Astrocyte (in vitro differentiated cells and primary cell): ENCODE measurements at places on chromosomes 1 and 21. TPM values are rescaled to one million over a fixed set of nuclear protein-coding genes. Genes with fewer than 3 reads are reported as not detected.

DNA sequence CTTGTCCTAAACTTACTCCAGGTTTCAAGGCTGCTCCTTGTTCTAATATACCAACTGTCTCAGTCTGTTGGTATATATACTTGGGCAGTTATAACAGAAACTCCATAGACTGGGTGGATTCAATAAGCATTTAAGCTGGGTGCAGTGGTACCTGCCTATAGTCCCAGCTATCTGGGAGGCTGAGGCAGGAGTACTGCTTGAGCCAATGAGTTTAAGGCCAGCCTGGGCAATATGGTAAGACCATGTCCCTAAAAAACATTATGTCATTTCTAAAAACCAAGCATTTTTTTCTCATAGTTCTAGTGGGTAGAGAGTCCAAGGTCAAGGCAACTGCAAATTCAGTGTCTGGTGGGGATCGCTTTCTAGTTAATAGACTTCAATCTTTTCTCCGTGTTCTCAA lies 17.4 kb upstream of the CR1L start:
- no peak for DNase-seq

GRCh38 chr21:25329227-25329825 lies 278.0 kb downstream of the MRPL39 start:
- peak; percentile 91 for DNase-seq

MAN1A2 gene
- 40.9 and 43.5 TPM in 2 replicates for total RNA-seq

GRCh38 chr1:207355060-207355459 lies 33.6 kb downstream of the CD55 start:
- no peak for DNase-seq

- DNase-seq: no peak
Measured at GRCh38 chr1:218852527-218852926, 321.2 kb upstream of the LYPLAL1 start.

DNA sequence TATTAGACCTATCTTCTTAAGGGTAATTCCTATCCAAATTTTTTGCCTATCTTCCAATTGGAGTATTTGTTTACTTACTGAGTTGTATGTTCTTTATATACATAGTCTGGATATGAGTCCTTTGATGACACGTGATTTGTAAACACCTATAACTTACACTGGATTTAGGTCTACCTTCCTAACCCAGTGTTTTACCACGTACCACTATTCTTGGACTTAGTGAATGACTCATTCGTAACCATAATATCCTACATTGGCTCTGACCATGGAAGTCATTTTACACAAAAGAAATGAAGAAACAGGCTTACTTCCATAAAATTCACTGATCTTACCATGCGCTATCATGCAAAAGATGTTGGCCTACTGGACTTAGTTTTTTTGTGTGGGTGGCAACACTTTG lies 23.9 kb upstream of the ZZZ3 start:
- DNase-seq: no peak

BRINP3 gene
- total RNA-seq: not detected in 2 replicates

DNA sequence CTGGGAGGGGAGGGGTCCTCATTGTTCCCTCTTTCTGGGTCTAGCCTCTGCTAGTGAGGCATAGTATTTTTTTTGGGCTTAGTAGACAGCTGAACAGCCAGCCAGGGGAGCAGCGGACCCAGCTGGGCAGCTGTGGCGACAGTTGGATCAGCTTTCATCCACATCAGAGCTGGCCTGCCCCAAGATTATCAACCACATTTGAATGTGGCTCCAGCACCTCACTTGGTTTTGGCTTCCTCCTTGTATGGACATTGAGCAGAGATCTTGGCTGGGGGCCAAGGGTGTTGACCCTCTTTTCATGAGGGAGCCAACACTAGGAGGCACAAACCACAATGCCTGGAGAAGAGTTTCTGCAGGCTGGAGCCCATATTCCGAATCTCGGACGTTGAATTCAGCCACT lies 25.0 kb downstream of the WNT4 start:
- DNase-seq: peak; percentile 16

PLEKHO1 gene
- 63.0 and 63.7 TPM in 2 replicates for total RNA-seq

LRRC39 gene
- 0.22 and 0.57 TPM in 2 replicates for total RNA-seq

THBS3 gene
- 153 and 162 TPM in 2 replicates for total RNA-seq

DNA sequence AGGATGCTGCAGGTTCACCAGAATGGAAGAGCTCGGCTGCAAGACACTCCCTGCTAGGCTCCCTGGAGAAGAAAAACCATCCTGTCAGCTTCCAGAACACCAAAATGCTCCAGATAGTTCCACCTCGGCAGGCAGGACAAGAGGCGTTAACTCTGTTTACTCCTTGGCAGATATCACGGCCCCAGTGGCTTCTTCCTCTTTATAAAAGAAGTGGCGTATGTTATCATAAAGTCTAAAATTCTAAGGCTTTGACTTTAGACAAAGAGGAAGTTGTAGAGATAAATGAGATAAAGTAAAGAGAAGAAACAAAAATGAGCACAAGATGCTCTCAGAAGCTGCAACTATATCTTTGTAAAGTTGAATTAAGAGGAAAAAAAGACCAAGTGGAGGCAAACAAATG lies 24.3 kb upstream of the MTF1 start:
- no peak for DNase-seq

- DNase-seq: peak; percentile 58
Measured at GRCh38 chr1:205440476-205441317, 15.1 kb downstream of the BLACAT1 start.

DNA sequence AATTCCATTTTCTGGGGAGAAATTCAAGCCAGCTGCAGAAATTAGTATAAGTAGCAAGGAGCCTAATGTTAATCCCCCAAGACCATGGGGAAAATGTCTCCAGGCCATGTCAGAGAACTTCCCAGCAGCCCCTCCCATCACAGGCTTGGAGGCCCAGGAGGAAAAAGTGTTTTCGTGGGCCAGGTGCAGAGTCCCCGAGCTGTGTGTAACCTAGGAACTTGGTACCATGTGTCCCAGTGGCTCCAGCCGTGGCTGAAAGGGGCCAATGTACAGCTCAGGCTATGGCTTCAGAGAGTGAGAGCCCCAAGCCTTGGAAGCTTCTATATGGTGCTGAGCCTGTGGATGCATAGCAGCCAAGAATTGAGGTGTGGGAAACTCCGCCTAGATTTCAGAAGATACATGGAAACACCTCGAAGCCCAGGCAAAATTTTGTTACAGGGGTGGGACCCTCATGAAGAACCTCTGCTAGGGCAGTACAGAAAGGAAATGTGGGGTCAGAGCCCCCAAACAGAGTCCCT lies 286.3 kb downstream of the MATN1 start:
- DNase-seq: no peak

GRCh38 chr1:190391582-190391981 lies 86.1 kb downstream of the BRINP3 start:
- DNase-seq: no peak
